ENCODE measurements at places on chromosomes 12 and 14.

GRCh38 chr12:32264961-32265360 is 134.4 kb upstream of the FGD4 start:
- DNase-seq = no peak

DNA sequence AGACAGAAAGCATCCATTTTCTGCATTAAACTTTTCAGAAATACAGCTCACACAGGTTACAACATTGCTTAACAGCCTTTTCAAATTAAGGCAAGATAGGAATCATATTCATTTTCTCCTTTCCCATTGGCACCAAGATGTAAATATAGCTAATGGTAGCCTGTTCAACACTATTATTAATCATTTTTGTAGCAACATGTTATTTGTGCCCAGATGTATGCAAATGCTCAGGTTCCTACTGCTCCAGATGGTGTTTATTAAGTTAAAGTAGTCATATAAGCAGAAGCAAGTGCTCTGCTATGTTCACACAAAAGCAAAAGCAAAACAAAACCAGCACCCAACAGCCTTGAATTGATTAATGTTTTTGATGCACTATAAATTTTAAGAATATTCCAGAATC is 1110.6 kb downstream of the SLC6A15 start:
- no peak for DNase-seq

DNA sequence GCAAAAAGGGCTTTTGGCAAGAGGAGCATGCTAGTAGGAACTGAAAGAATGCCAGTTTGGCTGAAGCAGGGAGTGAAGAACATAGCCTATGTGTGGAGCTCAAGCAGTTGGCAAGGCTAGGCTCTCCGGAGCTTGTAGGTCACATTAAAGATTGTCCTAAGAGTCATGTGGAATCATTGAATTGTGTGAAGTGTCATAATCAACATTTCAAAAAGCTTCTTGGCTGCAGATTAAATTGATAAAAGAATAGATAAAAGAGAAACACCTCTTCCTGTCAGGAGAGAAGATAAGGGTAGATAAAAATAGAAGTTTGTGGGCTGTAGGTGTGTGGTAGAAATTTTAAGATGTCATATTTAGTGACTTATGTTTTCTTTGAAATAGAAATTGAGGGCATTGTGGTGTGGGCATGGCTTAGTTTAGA is 36.1 kb downstream of the CPSF6 start:
- no peak for DNase-seq

DNA sequence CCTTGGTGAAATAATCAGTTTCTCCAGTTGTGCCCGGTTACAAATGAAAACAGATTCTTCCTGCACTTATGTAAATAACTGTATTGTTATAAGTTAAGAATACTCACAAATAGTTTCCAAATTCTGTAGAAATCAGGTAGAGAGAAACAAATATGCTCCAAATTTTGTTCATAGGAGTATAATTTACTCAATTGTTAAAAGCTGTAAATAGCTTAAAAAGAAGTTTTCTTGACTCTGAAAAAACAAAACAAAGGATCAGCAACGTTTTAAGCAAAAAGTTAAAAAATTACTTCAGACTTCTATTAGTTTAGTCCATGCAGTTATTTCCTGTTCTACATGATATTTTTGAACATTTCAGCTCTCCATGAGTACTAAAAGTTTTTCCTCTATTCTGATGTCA is 30.0 kb upstream of the SLC38A4 start:
- DNase-seq = no peak

- DNase-seq = no peak
These were observed 225.0 kb downstream of the GXYLT1 start for GRCh38 chr12:41919526-41920261.

- no peak for DNase-seq
These were observed 18.6 kb downstream of the CCER1 start for GRCh38 chr12:90936230-90937005.
